Foreskin fibroblast (primary cell): ENCODE measurements at places on chromosomes 6 and 20.
A peak's percentile ranks its signal among the peaks of the same experiment; 100 is the strongest.

DNA sequence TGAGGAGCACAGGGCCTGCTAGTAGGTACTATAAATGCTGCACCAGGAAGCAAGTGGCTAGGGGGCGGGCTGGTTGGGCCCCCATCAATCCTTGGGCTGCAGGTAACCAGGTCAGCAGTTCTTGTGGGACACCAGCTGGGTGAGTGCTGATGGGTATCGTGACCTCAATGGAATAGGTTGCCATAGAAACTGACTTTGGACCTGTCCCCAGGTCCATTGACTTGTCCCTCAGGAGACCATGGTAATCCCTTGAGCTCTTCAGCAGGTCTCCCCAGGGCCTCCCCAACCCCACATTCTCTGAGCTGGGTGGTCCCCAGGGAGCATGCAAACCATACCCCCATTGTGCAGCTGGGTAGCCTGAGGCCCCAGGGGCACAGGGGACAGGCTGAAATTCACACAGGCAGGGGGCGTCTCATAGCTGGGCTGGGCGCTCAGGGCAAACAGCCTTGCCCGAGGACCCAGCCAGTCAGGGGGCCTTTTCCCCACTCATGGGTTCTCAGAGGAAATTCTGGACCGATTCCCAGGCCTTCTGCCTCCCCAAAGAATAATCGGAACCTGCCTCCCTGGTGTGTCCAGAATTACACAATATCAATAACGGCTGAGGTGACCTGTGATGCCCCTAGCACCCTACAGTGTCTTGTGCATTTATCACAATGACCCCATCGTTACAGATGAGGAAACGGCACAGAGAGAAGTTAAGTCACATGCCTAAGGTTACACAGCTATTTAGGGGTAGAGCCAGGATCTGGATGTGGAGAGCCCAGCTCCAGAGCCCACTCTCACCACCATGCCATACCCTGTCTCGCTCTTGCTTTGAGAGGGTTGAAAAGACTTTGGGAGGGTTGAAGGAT is 35.9 kb downstream of the SRC start:
- DNase-seq = no peak

DNA sequence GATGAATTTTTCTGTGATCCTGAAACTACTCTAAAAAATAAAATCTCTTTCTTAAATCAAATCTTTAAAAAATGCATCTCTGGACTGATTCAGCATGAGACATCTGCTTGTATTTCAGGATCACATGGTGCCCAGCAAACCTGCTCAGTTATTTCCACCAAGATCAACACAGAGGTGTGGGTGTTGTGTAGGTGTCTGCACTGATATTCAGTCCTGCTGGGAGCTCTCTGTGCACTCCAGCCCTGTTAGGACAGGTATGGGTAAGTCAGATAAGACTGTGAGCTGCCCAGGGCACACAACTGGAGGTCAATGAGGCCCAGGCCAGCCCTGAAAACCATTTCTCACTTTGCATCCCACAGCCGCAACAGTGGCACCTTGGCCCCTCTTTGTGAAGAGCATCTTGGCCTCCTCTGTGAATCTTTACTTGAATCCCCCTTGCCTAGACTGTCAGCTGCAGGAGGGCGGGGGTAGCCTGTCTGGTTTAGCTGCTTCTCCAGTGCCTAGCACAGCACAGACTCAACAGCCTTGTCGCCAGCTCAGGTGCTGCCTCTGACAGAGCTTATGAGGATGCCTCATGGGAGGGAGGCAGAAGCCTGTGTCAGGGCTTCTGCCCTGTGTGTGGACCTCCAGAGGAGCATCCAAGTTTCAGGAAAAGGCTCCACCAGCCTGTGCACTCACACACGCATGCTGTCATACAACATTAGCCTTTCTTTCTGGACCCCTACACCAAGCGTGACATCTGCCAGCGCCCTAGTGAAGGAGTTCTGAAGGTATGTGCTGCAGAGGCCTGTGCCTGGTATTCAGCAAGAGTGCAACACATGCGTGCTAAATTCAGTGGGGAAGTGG is 187.6 kb upstream of the CST7 start:
- DNase-seq = no peak

GRCh38 chr6:129601323-129601722 is 108.7 kb downstream of the ARHGAP18 start:
- DNase-seq = no peak

DNA sequence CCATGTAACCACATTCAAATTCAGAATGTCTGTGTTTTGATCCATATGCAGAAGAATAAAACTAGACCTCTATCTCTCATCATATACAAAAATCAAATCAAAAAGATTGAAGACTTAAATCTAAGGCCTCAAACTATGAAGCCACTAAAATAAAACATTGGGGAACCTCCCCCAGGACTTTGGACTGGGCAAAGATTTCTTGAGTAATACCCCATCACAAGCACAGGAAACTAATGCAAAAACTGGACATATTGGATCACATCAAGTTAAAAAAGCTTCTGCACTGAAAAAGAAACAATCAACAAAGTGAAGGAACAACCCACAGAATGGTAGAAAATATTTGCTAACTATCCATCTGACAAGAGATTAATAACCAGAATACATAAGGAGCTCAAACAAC is 266.8 kb downstream of the EPM2A start:
- DNase-seq = no peak

GRCh38 chr6:10908228-10908627 is 21.4 kb downstream of the SYCP2L start:
- no peak for DNase-seq

DNA sequence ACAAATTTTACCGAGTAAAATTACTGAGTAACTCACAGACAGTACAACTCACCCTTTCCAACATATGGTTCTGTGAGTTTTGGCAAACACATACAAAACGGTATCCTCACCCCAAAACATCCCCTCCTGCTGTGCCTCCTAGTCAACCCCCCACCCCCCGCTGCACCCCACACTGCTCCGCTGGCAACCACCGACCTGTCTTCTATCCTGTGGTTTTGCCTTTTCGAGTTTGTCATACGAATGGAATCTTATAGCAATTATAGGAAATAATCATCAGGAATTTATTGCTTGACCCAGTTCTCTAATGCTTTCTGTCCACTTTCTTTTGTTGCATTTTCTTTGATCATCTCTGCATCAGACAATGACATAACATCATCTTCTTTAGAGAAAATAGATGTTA is 312.3 kb downstream of the KIF16B start:
- peak; percentile 63 for DNase-seq

DNA sequence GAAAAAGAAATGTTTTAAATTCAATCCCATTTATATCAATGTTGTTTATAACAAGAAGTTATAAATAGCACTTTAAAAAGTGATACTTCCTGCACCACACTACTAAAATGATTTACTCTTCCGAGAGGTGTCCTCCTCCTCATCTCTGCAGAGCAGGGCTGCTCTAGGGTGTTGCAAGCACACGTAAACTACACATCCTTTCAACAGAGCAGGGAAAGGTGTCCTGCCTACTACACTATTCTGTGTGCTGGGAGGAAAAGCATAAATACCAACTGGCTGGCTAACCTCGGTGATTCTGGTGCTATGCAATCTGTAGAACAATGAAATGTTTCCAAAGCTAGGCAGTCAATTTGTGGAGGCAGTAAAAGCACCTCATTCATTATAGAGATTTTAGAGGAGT is 89.5 kb upstream of the MAP7 start:
- no peak for DNase-seq

- DNase-seq = peak; percentile 28
Observed at GRCh38 chr20:43507150-43508080, at the start of gene L3MBTL1. TSS of gene L3MBTL1 (plus strand) at chr20:43507697. CDS start at chr20:43513504, 5,807 bp downstream.

- DNase-seq = no peak
Observed at GRCh38 chr6:127282184-127282583, 15.5 kb downstream of the RNF146 start.

GRCh38 chr20:43529457-43530153 is 22.1 kb downstream of the L3MBTL1 start:
- no peak for DNase-seq

DNA sequence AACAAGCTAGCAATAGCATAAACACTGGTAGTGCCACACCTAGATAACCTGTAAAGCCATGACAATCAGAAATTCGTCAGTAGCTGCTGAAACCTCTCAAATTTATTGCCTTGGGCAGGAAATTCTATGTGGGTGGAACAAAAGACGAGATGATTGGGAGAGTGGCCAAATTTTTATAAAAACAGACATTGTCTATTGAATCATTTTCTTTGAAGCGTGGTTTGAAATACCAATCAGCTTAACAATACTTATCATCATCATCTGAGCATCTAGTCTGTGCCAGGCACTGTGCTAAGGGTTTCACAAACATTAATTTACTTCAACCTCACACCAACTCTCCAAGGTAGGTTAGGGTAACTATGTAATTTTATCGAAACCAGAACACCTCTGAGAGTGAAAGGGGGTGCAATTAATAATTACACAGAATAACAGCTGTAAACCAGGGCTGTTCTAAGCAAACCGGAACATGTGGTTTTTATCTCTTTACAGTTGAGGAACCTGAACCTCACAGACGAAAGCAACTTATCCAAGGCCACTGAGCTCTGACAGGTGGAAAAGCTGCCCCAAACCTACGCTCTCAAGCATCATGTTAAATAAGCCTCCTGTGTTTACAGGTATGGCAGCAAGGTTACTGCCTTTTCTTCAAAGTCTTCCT is 43.4 kb downstream of the NHSL1 start:
- DNase-seq = peak; percentile 82

GRCh38 chr6:24910331-24910960 is 25.3 kb downstream of the RIPOR2 start:
- DNase-seq = peak; percentile 52

- DNase-seq = peak; percentile 90
Observed at GRCh38 chr6:28161410-28162079, 19.9 kb downstream of the ZKSCAN8 start.

- no peak for DNase-seq
Observed at GRCh38 chr20:53941680-53942471, 128.5 kb downstream of the BCAS1 start.

GRCh38 chr6:38020593-38020992 is 201.1 kb downstream of the ZFAND3 start:
- no peak for DNase-seq

DNA sequence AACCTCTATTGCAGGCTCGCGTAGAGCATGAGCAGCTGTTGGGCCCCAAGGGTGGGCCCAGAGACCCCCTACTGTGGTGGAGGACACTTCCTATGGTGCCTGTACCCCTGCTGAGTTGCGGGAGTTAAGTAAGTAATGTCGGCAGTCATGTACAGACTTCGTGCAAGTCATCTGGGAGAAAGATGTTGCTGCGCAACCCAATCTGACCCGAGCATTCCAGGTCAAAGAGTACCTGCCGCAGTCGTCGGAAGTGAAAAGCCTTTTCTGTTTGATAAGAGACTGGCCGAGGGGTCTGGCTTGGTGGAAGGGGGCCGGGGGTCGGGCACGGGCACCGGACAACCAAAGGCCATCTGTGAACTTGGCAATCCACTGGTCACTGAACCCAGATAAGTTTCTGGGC is 44.3 kb downstream of the OR2B6 start:
- DNase-seq = no peak

DNA sequence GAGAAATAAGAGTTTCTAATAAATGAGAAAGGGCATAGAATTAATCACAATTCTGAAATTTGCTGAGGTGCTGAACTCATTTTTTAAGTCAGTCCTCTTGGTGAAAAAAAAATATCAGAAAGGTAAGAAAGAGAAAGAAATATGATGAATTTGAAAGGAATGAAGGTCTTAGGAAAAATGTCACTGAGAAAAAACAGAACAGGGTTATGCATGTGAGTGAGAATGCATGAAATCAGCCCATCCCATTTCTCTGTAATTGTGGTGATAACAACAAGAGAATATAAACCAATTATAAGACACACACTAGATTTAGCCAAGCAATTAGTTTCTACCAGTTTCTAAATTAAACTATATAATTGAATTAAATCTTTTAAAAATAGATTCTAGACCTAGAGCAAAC is 138.9 kb downstream of the TBX18 start:
- DNase-seq = no peak

DNA sequence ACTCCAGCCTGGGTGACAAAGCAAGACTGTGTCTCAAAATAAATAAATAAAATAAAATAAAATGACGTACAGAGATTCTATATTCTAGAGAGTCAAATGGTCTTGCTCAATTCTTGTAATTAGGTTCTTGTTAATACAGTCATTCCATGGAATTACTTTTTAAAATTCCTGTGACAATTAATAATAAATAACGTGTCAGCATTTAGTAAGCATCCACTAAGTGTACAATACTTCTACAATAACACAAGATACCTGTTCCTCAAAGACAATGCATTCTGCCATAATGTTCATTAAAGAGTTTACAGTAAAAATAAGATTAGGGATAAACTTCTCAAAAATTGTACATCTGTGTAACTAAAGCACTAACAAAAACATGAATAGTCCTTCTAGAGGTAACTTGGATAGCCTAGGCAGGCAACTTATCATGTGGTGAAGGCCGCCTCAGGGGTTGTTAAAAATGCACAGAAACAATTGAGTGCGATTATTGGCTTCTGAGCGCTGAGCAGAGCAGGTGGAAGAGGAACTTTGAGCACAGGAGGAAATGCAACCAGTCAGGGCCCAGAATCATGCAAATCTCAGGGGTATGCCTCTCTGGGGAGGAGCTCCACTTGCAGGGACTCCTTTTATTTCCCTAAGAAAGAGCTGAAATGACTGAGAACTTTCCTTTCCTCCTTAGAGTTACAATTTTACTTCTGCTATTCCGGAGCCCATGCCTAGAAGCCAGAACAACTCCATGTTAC is 37.1 kb downstream of the QRSL1 start:
- no peak for DNase-seq

- DNase-seq = no peak
Observed at GRCh38 chr6:14863902-14864850, 381.7 kb upstream of the JARID2 start.

DNA sequence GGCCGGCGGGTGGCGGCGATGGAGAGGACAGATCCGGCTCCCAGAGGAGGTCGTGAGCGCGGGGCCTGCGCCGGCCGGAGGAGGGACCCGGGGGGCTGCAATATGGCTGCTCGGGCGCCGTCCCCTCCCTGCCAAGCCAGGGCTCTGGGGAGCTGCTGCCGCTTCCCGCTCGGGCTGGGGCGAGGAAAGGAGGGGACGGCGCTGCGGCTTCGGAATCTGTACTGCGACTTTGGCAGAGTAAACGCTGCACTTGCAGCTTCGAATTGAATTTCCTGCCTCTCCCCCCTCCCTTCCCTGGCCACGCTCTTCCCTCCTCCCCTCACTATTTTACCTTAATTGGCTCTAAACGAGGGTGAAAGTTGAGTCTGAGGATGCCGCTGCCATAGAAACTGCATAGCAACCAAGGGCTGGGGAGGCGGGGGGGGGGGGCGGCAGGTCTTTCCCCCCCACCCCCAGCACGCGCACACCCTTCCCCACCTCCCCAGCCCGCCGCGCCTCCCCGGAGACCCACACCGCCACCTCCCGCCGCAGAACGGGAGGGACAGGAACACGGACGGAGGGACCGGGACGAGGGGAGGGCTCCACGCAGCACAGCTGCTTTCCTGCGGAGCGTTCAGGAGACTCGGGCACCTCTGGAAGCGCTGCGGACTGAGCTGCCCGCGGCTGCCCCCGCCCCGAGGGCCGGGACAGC is 93.9 kb downstream of the RNASET2 start:
- peak; percentile 35 for DNase-seq

GRCh38 chr6:117989086-117989485 is 82.0 kb downstream of the SLC35F1 start:
- DNase-seq = no peak

- no peak for DNase-seq
Observed at GRCh38 chr20:52565614-52566013, 374.0 kb upstream of the ZFP64 start.

GRCh38 chr6:170186006-170186935 is 104.6 kb downstream of the DLL1 start:
- no peak for DNase-seq

- DNase-seq = peak; percentile 27
Observed at GRCh38 chr6:30963641-30964040, 19.9 kb upstream of the MUC21 start.

GRCh38 chr20:34904202-34904621 is 27.8 kb downstream of the ACSS2 start:
- DNase-seq = peak; percentile 41
